ENCODE measurements at places on chromosomes 3 and 15.

DNA sequence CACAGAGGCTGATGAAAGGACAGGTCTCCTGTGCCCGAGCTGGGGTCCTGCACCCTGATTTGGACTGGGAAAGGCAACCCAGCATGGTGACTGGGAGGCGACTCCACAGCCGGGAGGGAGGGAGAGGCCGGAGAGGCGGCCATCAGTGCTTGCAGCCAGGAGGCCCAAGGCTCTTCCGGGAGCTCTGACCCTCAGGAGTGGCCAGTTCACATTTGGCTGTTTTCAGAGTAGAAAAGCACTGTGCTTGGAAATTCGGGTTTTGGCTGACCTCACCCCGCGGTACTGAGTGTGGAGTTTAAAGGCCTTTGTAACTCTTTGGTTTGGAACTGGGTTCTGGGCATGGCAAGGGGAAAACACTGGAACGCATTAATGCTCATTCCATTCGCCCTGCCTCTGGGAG is 31.9 kb downstream of the SMAD6 start:
- peak; percentile 53 for DNase-seq

GRCh38 chr3:119628816-119629445 is 31.2 kb downstream of the PLA1A start:
- no peak for DNase-seq

- peak; percentile 64 for DNase-seq
These were observed 86.4 kb downstream of the WDR76 start for GRCh38 chr15:43913026-43913780.

DNA sequence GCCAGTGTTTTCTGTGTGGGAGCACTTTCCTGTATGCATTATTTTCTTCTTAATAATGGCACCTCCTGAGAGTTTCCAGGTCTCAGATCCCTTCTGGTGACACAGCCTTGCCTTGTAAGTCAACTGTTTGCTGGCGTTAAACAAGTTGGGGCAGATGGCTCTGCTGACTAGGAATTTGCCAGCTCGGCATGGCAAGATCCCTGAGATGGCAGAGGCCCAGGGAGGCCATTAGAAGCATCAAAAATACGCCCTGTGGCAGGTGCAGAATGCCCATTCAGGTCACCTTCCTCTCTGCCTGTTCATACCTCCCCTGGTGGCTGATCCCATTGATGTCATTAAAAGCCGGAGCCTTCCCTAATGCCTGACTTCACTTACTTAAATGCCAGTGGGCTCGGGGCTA is 320.9 kb upstream of the CTDSPL start:
- DNase-seq, result no peak

- DNase-seq, result no peak
These were observed 129.8 kb downstream of the SATB1 start for GRCh38 chr3:18295171-18295920.

GRCh38 chr3:73710340-73710739 is 85.6 kb upstream of the PDZRN3 start:
- DNase-seq, result no peak

DNA sequence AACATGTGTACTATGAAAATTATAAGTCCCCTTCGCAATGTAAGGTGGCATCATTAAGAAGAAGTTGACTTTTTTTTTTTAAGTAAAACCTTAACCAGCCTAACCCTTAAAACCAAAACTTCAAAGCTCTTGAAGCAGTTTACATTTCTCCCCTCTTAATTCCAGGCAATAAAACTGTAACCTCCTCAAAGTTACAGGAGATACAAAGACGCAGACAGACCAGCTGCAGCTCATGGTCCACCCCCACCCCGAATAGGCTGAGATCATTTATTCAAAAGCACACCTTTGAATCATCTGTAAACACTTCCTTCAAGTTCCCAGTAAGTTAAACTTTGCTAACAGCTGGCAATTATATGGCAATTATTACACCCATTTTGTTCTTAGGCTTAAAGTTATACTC is 414.5 kb downstream of the ERC2 start:
- no peak for DNase-seq

GRCh38 chr3:177460047-177460446 is 262.8 kb upstream of the TBL1XR1 start:
- no peak for DNase-seq

All from globus pallidus (tissue), 1 donor.